NCI-H1105 treated with DMSO at 0.1 percent for 48 hours (cell line): ENCODE measurements at places on chromosomes 4 and X.

DNA sequence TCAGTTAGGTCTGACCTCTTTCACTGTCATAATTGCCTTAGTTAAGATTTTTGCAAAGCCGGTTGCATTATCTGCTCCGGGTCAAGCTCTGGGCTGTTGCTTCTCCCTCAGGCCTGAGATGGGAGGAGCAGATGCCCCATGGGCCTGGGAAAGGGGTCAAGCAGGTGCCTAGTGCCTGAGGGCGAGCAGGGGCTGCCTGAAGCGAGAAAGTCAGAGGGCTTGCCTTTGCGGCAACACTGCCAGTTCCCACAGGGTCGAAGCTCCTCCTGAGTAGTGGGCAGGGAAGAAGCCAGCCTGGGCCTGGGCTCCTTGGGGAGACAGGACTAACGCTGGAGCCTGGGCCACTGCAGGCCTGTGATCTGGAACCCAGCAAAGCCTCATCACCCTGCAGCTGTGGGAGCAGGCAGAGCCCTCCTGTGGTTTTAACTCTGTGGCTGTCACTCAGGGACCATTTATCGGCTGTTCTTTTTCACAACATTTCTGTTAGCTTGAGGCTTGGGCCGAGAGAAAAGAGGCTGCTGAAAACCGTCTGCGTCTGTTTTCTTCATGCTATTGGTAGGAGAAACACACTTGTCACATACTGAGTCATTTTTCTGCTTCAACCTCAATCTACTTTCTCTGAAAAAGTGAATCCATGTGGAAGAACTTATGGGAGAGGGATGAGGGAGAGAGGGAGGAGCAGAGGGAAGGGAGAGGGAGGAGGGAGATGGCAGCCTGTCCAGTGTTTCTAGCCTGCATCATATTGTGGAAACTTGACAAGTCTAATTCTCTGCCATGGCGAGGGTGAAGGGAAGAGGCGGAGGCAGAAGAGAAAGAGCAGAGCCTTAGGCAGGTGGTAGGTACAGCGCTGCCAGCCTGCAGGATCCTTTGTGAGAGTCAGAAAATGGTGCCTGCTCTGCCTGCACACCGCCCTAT lies 68.4 kb downstream of the RHOH start:
- DNase-seq = no peak

- DNase-seq = no peak
Measured at GRCh38 chr4:114860786-114861185, 252.6 kb downstream of the NDST4 start.

DNA sequence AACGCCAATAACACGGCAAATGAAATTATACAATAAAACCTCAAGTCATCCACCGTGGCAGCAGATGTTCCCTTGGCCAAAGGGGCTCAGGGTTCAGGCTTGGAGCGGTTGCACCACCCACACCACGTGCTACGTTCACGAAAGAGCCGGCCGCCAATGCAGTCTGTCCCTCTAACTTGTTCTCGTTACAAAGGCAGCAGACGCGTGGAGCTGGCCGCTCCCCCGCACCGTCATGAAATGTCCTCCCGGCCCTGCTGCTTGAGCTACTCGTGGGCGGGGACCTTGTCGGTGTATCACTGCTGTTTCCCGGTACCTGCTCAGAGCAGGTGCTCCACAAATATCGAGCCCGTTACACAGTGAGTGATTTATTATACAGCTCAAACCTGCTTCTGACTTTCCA lies 36.4 kb upstream of the MAN2B2 start:
- DNase-seq = peak; percentile 56

- DNase-seq = no peak
Measured at GRCh38 chrX:34288782-34289181, 156.7 kb upstream of the FAM47A start.

DNA sequence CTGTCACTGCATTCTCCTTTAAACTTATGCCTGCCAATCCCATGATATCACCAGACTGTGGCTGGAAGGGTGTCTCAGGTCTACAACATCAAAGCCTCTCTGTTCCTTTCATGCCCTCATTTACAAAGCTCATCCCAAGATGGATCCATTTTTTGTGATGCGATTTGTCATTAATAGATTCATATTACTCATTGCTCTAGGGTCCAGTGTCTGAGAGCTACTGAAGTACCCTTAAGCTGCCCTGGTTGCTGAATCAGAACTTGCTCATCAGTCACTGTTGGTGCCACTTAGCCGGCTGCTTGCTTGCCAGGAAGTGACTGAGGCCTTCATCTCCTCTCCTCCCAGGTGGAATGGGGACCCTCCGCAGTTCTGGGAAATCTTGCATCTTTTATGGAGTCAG lies 395.5 kb upstream of the BOD1L1 start:
- no peak for DNase-seq

DNA sequence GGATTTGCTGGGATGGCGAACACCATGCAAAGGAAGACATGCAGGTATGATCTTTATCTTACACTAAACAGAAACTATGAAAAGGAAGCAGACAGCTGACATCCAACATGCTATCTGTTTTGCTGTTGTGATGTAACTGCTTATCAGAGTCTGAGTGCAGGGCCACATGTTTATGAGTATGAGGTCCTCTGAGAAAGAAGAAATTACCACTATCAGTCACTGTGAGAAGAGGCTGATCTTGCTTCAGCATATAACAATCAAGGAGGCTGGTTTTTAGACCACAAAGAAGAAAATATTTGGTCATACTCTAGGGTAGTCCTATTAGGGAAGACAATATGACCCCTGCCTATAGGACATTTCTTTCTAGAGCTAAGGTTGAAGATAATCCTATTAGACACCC lies 18.5 kb downstream of the CLGN start:
- DNase-seq = no peak

GRCh38 chrX:14359727-14360126 lies 169.6 kb upstream of the GLRA2 start:
- DNase-seq = no peak

DNA sequence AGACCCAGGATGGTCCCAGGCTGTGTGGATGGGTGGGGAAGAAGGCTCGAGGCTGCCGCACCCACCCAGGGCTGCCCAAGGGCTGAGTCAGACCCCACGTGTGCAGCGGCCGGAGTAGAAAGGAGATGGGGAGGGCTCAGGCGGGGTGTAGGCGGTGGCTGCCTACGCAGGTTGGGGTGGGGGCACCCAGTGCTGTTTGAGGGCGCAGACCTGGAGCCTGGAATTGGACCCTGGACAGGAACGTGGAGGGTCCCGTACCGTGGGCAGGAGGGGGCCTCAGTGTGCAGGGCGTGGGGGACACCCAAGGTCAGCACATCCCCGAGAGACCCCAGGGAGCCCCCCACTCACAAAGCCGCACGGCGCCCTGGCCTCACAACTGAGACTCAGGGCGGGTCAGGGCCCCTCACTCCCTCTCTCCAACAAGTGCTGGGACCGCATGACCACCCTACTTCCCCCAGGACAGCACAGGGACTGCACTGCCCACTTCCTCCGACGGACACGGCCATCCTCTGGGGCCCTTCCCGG lies 79.9 kb downstream of the FAM53A start:
- DNase-seq = no peak

DNA sequence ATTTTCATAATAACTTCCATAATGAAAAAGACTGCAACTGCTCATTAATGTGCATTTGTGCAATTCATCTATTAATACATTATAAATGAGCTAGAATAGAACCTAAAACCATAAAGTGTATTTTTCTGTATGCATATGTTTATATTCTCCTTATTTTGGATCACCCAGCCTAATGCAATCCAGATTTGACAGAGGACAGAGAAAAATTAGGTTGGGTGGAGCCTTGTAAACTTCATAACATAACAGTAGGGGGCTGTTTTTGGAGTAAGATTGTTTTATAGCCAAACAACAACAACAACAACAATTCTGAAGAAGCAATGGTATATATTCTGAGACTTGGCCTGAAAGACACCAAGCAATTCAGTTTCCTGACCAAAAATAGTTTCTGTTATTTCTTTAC lies 615.3 kb upstream of the SLIT2 start:
- DNase-seq = no peak

DNA sequence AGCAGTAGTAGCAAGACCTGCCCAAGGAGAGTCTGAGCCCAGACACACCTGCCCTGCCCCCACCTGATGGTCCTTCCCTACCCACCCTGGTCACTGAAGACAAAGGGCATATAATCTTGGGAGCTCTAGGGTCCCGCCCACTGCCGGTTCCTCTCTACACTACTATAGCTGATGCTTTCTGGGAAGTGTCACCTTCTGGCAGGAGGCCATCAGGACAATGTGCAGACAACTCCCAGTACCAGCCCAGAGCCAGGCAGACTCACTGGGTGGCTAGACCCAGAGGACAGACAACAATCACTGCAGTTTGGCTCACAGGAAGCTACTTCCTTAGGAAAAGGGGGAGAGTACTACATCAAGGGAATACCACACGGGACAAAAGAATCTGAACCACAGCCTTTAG lies 312.7 kb downstream of the SPRY1 start:
- no peak for DNase-seq

GRCh38 chr4:139783741-139784484 lies 118.3 kb downstream of the MGST2 start:
- no peak for DNase-seq

- no peak for DNase-seq
Measured at GRCh38 chrX:31893525-31893924, 821.7 kb upstream of the FTHL17 start.

DNA sequence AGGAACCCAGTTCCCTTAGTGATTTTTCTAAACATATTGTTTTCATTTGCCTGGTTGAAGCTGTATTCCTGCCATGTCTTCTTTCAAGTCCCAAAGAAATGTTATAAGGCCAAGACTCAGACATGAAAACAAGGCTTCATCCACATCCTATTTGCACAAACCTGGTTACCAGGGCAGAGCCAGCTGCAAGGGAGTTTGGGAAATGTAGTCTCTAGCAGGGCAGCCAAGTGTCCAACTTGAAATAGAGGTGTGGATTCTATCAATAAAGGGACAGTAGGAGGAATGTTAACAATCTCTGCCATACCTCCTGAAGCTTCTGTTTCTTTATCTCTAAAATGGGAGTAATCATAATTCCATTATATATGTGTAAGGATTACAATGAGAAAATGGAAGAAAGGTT lies 56.6 kb downstream of the INTS12 start:
- no peak for DNase-seq

- peak; percentile 78 for DNase-seq
Measured at GRCh38 chrX:110097920-110098319, 95.0 kb downstream of the TMEM164 start.

DNA sequence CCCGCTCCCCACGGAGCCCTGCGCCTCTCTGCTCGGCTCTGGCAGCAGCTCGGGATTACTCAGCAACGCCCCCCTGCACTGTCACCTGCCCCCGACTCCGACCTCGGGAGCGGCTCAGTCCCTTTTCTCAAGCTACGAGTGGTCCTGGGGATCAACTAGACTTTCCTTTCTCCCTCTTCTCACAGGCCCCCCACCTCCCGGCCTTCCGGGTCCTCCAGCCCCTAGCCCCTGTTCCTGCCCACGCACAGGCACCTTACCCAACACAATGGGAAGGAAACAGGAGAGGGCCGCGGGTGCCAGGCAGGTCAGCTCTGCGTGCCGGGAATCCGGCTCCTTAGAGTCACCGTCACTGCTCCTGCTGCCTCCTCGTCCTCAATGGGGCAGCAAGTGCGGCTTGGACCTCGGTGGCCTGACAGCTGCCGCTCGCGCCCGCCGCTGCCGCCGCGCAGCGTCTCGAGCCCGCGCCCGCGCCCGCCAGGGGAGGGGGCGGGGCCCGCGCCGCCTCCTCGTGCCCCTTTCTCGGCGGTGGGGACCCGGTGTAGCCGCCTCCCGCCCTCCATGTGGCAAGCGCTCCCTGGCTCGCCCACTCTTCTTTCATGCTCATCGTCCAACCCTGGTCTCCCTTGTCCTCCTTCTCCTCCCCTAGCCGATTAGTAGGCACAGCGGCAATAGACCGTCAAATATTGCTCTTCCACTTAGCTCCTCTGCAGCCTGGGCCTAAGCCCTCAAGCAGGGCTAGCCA lies at the start of gene RAB9B:
Gene RAB9B (minus strand): TSS at position 455 of the 742 bp plus-strand sequence. CDS start 6,473 bp downstream, outside the sequence.
- peak; percentile 67 for DNase-seq

DNA sequence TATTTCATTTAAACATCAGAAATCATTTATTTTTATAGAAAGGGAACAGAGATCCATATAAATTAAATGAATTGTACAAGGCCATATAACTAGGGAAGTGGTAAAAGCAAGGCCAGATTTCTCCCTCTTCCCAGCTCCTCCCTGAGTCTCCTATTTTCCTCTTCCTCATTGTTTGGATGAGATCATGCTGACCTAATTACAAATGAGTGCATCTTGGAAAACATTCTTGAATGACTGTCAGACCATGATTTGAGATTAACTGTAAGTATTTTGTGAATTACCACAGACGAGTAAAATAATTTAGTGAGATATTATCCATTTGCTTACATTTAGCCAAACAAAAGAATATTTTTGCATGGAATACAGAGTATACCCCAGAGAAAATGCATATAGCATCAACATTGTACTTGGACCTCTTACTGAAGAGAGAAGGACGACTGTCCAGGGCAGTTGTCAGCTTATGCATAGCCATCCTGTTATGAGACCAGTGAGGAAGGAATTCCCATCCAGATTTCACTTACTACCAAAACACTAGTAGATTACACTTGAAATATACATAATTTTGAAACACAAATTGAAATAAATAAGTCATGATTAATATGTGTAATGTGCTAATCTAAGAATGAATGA lies 47.3 kb downstream of the SLAIN2 start:
- no peak for DNase-seq

- no peak for DNase-seq
Measured at GRCh38 chr4:101833480-101833879, 43.0 kb downstream of the BANK1 start.

GRCh38 chrX:153440556-153441135 lies 5.2 kb downstream of the TREX2 start:
- DNase-seq = no peak

DNA sequence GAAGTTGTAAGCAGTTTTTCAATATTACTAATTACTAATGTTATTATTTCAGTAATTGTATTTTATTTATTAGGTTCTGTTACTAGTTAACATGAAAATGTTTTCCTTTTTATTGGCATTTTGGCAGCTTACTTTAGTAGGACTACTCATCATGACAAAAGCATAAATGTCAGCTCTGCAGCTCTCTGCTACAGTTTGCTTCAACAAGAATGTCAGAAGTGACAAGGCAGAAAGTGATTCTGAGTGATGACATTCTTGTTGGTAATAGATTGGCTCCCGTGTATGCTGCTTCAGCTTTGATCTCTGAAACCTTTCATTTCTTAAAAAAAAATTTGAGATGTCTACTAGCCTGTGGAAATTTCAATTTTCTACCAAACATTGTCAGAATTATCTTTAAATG lies 1193.9 kb downstream of the FSTL5 start:
- DNase-seq = no peak

GRCh38 chr4:6461301-6462165 lies 10.9 kb downstream of the PPP2R2C start:
- DNase-seq = no peak

- DNase-seq = no peak
Measured at GRCh38 chrX:56219700-56220099, 12.5 kb upstream of the KLF8 start.

DNA sequence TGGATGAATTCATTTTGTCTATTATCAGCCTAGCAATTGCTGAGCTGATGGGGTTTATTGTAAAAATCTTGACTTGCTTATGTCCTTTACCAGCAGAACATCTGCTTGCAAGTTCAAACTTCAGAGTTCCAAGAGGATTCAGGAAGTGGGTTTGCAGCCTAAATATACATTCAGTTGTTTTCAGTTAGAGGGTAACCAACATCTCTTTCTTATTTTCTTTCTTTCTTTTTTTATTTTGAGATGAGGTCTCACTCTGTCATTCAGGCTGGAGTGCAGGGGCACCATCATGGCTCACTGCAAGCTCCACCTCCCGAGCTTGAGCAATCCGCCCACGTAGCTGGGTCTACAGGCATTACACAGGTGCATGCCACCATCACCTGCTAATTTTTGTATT lies 31.4 kb upstream of the FHL1 start:
- no peak for DNase-seq
